ENCODE measurements at places on chromosomes 13 and 19.

GRCh38 chr13:28819735-28820098 lies 422 bp upstream of the MTUS2 start:
- DNase-seq, result peak; percentile 39

GRCh38 chr19:15488489-15489226 lies 9.4 kb upstream of the PGLYRP2 start:
- no peak for DNase-seq

GRCh38 chr19:33247441-33247819 lies 21.8 kb upstream of the SLC7A10 start:
- no peak for DNase-seq

- DNase-seq, result no peak
These were observed 71.3 kb downstream of the RAB20 start for GRCh38 chr13:110490009-110490770.

- no peak for DNase-seq
These were observed 1.9 kb downstream of the ZNF417 start for GRCh38 chr19:57914531-57914930.

- no peak for DNase-seq
These were observed 31.9 kb upstream of the USPL1 start for GRCh38 chr13:30585748-30586262.

DNA sequence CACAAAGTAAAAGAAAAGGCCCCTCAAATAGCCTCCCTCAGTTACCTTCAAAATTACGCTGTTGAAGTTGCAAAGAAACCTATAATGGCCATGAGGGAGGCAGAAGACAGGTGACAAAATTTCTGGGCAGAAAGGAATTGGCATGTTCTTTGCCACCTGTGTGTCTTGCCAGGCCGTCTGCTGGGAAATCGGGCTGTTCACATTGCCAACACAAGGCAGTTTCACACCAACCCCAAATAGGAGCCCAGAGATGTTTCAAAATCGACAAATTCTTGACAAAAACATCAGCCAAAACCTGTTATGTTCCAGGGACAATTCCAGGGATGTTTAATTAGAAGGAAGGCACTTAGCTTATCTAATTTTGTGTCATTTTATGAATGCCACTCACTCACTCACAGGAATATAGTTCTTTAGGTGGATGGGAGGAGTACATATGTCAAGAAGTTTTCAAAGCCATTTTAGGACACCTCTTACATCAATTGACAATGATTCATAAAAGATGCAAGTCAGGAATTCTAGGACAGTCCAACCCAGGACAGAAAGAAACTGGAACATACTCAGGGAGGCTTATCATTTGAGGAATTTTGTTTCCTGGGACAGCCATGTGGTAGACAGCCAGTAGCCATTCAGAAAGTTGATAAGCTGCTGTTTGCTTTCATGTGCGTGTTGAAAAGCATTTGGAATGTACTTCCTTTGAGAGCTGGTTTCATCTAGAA lies 164.5 kb downstream of the RGCC start:
- no peak for DNase-seq

DNA sequence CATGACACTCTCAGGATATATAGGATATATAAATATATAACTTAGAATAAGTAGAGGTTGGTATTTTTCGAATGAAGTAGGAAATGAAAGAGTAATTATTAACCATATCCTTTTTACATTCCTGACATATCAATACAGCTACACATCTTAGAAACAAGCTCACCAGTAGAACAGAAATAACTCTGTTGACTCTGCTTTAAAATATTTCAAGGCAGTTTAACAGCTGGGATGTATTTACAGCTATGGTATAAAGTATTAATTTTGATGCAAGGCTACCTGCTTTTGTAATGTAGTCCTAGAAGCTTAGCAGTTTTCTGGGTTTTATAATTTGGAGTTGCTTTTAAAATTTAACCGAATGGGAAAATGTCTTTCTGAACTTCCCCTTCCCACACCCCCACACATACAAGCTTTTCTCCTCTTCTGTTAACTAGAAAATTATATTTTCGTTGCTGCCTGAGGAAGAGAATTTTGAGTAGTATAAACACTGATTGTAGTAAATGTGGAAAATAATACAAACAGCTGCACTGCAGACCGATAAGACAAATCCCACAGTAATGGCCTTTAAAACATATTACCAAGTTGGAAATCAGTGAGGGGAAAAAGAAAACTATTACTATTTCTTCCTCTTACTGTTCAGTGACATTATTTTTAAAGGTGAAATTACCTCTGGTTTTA lies 147.7 kb downstream of the GGACT start:
- no peak for DNase-seq

- DNase-seq, result no peak
These were observed 149.2 kb upstream of the RNF113B start for GRCh38 chr13:98326291-98326690.
